ENCODE measurements at places on chromosomes 3 and 15.
A peak's percentile ranks its signal among the peaks of the same experiment; 100 is the strongest.

GRCh38 chr3:82978368-82978767 lies 1216.9 kb upstream of the GBE1 start:
- DNase-seq = no peak

- DNase-seq = no peak
These were observed 14.8 kb downstream of the EXD1 start for GRCh38 chr15:41215708-41216107.

DNA sequence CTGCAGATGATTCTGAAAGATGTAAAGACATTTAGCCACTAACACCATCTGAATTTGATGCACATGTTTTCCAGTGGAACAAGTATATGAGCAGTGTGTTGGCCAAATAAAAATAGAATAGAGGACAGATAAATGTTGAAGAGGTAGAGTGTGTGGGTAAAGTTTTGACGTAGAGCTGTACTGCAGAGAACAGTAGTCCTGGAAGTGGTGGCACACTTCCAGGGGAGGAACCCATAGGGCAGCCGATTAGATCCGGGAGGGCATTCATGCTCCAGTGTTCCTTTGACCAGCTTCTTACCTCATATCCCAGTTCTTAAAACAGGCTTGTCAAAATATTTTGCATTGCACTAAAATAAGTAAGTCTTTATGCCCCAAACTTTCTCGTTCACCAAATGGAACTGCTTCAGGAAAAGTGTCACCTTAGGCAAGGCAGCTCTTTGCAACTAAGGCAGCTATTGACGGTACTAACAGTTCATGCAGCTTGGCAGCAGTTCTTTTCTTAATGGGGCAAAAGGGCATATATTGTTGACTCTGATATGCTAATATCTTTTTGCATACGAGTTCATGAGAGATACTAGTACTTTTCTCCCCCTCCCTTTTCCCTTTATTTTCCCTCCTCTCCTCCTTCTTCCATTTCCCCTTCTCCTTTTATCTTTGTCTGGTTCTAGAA lies 429.3 kb upstream of the AZI2 start:
- DNase-seq = peak; percentile 38

- DNase-seq = no peak
These were observed 45.9 kb downstream of the SLC12A8 start for GRCh38 chr3:125166599-125167136.

DNA sequence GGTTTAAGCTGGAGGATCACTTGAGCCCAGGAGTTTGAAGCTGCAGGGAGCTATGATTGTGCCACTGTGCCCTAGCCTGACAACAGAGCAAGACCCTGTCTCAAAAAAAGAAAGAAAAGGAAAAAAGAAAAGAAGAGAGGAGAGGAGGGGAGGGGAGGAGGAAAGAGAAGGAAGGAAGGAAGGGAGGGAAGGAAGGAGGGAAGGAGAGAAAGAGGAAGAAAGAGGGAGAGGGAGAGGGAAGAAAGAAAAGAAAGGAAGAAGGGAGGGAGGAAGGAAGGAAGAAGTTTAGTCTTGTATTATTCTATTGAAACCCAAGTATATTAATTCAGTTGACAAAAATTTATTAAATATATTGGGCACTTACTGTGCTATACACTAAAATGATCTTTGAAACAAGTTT lies 11.5 kb downstream of the GOLM2 start:
- DNase-seq = no peak

Measured in left ventricle myocardium inferior (tissue), 1 donor.